Activated CD8-positive, alpha-beta memory T cell treated with anti-CD3 and anti-CD28 coated beads for 24 hours (primary cell): ENCODE measurements at places on chromosomes 6 and 20.

GRCh38 chr6:119379809-119380208, 30.2 kb upstream of the MAN1A1 start:
- DNase-seq = no peak

DNA sequence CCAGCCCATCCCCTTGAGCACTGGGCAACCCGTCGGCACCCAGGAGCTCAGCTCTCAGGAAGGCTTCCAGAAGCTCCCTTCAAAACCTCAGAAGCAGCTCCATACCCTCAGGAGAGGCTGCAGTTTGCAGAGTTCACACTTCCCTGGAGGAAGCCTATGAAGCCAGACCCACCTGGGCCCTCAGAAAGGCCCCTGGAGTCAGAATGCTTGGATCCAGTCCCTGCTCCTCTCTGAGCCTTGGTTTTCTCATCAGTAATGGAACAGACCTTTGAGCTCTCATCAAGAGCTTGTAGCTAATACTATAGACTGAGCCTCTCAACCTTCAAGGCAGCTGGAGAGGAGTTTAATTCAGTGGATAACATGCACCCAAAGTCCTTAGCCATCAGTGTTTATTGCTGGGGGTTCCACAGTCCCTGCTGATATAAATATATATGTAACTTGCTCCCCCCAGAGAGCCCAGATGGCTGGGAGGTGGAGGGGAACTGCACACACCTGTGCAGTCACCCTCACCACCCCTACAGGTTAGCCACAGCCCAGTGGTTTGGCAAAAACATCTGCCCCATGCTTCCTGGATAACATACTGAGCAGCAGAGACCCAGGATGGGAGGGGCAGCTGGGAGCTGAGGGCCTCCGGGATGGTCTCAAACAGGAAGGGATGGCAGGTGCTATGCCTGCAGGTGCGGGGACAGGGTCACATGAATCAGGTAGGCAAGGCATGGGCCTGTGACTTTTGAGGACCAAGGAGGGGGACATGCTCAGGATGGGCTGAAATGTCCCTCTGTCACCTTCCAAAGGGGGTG, 120.1 kb downstream of the SNX5 start:
- DNase-seq = no peak

- no peak for DNase-seq
Measured at GRCh38 chr6:363909-364308, 27.6 kb upstream of the IRF4 start.

DNA sequence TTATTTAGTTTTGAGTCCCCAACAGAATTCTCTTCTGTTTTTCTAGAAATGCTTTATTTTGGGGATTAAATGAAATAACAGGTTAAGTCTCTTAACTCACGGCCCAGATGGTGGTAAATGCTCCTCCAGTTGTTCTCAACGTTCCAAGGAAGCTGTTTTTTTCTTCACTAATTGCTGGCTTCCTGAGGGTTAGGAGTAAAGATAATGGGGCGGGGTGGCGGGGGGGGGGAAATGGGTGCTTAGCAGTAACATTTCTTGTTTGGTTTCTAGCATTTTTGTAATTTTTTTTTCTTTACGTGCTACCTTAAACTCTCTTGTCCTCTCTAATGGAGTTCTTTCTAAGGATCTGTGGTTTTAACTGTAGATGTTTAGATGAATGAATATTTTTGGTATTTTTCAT, 2.2 kb downstream of the SRSF3 start:
- no peak for DNase-seq

GRCh38 chr6:91664327-91664959, 1077.6 kb upstream of the MAP3K7 start:
- no peak for DNase-seq

GRCh38 chr6:109894181-109894580, 83.9 kb upstream of the GPR6 start:
- DNase-seq = no peak

- DNase-seq = no peak
Measured at GRCh38 chr20:20955892-20956291, 150.3 kb downstream of the LINC00237 start.

DNA sequence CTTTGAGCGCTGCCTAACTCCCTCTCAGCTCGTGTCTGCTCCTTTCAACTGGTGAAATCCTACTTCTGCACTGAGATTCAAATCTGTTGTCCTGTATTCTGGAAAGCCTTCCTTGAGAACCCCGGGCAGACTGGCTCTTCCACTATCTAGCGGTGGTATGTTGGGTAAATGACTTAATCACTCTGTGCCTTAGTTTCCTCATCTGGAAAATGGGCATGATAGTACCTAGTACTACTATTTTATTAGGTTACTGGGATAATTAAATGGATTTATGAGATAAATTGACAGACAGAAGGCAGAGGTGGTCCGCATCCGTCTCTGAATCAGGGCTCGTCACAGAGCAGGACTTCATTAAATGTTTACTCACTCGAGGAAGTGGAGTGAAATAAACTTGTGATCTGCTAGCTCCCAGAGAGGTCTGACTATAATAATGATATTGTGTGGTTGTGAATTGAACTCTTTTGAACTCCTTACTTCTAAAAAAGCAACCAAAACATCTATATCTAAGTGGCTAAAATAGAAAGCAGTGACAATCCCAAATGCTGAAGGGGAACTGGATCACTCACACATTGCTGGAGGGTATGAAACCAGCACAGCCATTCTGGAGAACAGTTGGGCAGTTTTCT, 26.6 kb downstream of the PPP1R16B start:
- no peak for DNase-seq
